ENCODE measurements at places on chromosomes 5 and 9.
A peak's percentile ranks its signal among the peaks of the same experiment; 100 is the strongest.

GRCh38 chr5:20648981-20649380, 661.0 kb upstream of the CDH18 start:
- H3K4me3 ChIP-seq = no peak overlapping the region
- H3K4me1 ChIP-seq = no peaks in the 10 kb centered on the region
- H3K36me3 ChIP-seq = no peaks in the 10 kb centered on the region
- H3K27ac ChIP-seq = no peak overlapping the region

DNA sequence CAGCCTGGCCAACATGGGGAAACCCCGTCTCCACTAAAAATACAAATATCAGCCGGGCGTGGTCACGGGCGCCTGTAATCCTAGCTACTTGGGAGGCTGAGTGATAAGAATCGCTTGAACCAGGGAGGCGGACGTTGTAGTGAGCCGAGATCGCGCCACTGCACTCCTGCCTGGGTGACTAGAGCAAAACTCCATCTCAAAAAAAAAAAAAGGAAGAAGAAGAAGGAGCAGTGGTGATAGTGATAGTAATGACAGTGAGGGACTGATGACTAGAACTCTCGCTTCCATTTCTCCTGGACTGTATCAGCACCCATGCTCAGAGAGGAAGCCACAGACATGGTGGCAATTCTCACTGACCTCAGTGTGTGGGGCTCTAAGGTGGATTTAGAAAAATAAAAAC, 52.6 kb upstream of the CLINT1 start:
- H3K27me3 ChIP-seq = no peaks in the 10 kb centered on the region
- no peak overlapping the region for H3K27ac ChIP-seq
- DNase-seq = no peak
- no peak overlapping the region for H3K4me3 ChIP-seq
- no peaks in the 10 kb centered on the region for H3K36me3 ChIP-seq
- no peaks in the 10 kb centered on the region for H3K4me1 ChIP-seq

DNA sequence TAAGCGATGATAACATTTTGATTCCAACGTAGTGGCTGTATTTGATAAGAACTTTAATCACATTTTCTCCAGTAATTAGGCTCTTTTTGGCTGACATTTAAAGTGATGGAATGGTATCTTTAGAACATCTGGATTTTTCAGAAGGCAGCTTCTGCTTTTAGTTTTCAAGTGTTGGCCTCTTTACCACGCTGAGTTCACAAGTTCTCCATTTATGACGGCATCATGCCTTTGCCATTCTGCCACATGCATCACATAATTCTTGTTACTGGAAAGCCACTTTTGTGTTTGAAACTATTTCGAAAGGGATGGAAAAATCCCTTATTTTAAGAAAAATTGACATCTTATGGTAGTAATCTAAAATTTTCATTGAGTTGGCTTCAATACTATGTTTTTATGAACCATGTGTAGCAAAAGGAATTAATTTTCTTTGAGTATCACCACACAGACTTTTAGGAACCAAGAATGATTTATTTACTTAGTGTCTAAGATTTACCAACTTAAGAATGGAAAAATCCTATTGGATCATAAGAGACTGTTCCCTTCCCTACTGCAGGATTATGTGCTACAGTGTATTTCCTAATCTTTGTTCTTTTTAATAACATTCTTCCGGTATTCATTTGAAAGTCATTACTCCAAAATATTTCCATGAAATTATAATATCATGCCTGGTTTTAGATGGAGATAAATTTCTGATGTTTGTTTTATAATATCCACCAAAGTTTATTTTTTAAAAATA, 344.2 kb downstream of the ADGRV1 start:
- peaks cover 7% of the 10 kb centered on the region for H3K27me3 ChIP-seq
- H3K4me3 ChIP-seq = no peak overlapping the region
- no peak for DNase-seq
- H3K27ac ChIP-seq = no peak overlapping the region

DNA sequence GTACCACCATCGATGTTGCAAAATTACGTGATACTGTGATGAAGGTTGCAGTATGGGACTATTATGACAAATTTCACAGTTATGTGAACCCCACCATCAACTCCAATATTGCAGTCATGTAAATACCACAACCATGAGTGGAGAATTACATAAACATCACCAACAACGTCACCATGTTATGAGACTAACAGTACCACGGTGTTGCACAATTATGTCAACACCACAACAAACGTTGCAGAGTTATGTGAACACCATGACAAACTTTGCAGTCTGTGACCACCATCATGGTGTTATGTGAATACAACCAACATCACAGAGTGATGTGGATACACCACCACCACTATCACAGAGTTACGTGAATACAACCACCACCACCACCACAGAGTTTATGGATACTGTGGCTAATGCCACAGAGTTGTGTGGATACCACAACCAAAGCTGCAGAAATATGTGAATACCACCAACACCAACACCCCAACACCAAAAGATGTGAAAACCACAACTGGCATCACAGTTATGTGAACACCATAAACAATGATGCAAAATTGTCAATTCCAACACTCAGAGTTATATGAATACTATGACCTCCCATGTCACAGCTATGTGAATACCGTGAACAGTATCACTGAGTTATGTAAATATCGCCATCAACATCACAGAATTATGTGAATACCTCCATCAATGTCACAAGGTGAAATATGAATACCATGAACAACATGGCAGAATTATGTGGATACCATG, 62.4 kb downstream of the SHC3 start:
- H3K4me1 ChIP-seq = no peaks in the 10 kb centered on the region
- DNase-seq = no peak
- no peaks in the 10 kb centered on the region for H3K36me3 ChIP-seq
- H3K27ac ChIP-seq = no peak overlapping the region
- peaks cover 30% of the 10 kb centered on the region for H3K27me3 ChIP-seq

- H3K27me3 ChIP-seq = no peaks in the 10 kb centered on the region
- H3K36me3 ChIP-seq = no peaks in the 10 kb centered on the region
- H3K4me1 ChIP-seq = no peaks in the 10 kb centered on the region
Observed at GRCh38 chr9:8613346-8613825, 813.8 kb upstream of the DMAC1 start.

DNA sequence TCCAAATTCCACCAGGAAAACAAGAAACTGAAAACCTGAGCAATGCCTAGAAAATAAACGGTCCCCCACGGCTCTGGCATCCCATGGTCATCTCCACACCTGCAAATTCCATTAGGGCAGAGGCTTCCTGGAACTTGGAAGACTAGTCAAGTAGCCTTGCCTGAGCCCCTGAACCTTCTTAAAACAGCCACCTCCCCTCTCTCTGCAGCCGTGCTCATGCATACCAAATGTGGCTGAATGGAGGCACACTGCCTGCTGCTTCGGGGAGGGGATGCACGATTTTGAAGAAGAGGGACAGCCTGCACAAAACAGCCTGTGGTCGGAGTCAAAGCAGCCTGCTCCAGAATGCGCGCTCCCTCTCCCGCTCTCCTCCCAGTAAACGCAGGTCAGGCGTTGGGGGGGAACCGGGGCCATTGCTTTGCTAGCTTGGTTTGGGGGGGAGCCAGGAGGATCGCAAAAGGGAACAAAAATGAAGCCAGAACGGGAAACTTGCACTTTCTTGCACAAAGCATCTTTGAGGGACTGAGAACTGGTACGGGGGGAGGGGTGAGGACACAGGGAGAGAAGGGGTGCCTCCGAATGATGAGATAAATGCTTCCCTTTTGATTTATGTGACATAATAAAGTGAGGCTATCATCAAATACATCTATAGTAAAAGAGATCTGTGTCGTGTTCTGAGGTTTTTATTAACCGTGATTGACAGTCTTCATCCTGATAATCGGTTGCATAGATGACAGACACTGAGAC, at the start of gene TRPM3:
Gene TRPM3, minus strand, starts transcription at position 347 of the 747 bp plus-strand sequence. Its CDS starts 267 bp downstream, at position 80.
- H3K36me3 ChIP-seq = no peaks in the 10 kb centered on the region
- H3K27me3 ChIP-seq = no peaks in the 10 kb centered on the region
- DNase-seq = no peak
- H3K4me3 ChIP-seq = no peak within 1 kb of the TSS
- no peak within 1 kb of the TSS for H3K27ac ChIP-seq

DNA sequence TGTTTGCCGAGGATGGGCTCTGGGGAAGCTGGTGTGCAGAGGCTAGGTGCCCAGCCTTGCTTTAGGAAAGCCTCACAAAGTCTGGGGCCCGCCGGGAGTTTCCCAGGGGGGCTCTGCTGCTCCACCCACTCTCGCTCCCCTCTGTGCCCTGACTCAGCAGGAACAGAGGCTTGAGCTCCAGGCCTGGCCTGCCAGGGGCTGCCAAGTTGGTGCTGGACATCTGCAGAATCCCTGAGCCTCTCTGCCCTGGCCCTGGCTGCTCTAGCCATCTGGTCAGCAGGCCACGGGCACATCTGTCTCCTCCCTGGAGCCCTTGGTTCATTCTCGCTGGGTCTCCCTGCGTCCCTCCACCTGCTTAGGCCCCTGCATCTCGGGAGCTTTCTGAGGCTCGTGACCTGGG, 647 bp upstream of the ADAMTSL2 start:
- H3K4me1 ChIP-seq = peaks cover 14% of the 10 kb centered on the region
- H3K4me3 ChIP-seq = no peak overlapping the region
- H3K27ac ChIP-seq = no peak overlapping the region
- DNase-seq = peak; percentile 10
- H3K36me3 ChIP-seq = no peaks in the 10 kb centered on the region

DNA sequence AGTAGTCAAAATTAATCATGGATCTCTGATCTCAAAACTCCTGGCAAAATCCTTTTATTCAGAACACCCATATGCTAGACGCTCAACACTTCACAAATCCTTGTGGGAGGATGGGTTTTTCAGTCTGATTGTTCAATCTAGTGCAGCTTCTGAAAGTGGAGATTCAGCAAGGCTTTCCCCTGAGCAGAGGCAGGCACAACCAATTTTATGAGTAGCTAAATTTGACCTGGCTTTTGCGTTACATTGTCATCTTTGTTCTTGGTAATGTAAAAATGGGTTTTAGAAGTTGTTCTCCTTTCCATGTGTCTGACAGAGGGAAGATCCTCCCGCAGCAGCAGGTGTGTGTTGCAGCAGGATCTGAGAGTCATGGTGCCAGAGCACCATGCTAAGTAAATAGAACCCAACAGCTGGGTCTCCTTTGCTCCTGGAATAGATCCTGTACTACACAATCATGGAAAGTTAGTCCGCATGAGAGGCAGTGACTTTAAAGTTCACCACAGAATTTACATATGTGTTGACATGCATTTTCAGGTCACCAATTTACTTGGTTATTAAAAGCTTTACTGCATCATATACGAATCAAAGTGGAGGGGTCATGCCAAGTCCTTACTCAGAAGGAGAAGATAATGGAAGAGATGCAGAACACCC, 70.1 kb upstream of the MEF2C start:
- peaks cover 1% of the 10 kb centered on the region for H3K36me3 ChIP-seq
- no peak for DNase-seq
- H3K27ac ChIP-seq = no peak overlapping the region
- H3K27me3 ChIP-seq = peaks cover 4% of the 10 kb centered on the region

- no peaks in the 10 kb centered on the region for H3K36me3 ChIP-seq
- DNase-seq = no peak
- H3K4me3 ChIP-seq = no peak overlapping the region
- no peaks in the 10 kb centered on the region for H3K27me3 ChIP-seq
- no peaks in the 10 kb centered on the region for H3K4me1 ChIP-seq
Observed at GRCh38 chr5:117763271-117763670, 1188.6 kb upstream of the SEMA6A start.

DNA sequence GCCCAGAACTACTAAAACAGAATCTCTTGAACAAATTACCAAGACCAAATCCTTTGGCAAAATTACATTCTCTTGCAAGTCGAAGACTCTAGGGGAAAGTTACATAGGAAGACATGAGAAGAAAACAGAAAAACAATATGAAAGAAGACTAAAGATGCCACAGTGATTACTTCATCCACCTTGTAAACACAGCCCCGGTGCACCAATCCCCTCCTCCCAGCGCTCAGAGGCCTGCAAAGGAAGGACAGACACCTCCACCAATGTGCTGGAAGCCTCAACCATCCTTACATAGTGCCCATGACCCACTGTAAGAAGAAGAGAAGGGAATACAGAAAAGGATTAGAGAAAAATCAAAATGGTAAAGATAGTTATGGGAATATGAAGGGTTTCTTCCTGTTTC, 218.5 kb downstream of the SPOCK1 start:
- no peaks in the 10 kb centered on the region for H3K4me1 ChIP-seq
- no peaks in the 10 kb centered on the region for H3K36me3 ChIP-seq
- no peak for DNase-seq

DNA sequence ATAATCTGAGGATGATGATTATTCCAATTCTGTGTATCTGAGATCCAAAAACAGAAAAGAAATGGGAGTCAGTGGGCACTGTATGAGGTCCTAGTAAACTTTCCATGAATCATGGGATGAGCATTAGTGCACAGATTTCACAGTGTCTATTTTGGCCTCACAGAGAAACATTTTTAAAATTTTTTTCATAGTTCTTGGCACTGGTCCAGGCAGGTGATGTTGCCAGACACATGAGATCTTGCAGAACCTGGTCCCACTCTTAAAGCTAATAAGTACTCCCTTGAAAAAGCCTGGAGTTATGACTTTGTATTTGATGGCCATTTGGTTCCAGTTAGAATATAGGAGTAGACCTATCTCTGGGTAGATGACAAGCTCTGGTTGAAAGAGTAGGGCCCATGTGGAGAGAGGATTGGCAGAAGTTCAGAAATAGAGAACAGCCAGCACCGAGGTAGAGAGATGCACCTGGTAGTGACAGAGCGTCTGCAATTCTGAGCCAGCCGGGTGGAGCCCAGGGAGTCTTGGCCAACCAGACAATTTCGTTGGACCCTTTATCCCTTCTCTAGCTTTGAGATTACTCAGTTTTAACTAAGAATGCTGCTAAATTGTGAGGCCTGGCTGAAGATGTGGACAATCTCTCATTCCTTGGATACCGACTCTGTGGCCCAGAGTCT, 6.3 kb upstream of the TNFSF15 start:
- no peaks in the 10 kb centered on the region for H3K36me3 ChIP-seq
- H3K4me3 ChIP-seq = no peak overlapping the region
- H3K27me3 ChIP-seq = no peaks in the 10 kb centered on the region
- DNase-seq = no peak

GRCh38 chr9:133346021-133346785, 1.7 kb downstream of the MED22 start:
- H3K36me3 ChIP-seq = peaks cover 45% of the 10 kb centered on the region
- H3K27me3 ChIP-seq = peaks cover 3% of the 10 kb centered on the region
- H3K4me3 ChIP-seq = peak overlapping the region; percentile 97
- DNase-seq = no peak
- H3K4me1 ChIP-seq = peaks cover 48% of the 10 kb centered on the region
- H3K27ac ChIP-seq = peak overlapping the region; percentile 97

GRCh38 chr9:126665644-126666035, 51.9 kb downstream of the LMX1B start:
- no peak for DNase-seq
- peaks cover 21% of the 10 kb centered on the region for H3K27me3 ChIP-seq
- H3K4me1 ChIP-seq = peaks cover 6% of the 10 kb centered on the region
- H3K36me3 ChIP-seq = no peaks in the 10 kb centered on the region
- no peak overlapping the region for H3K4me3 ChIP-seq

- no peak overlapping the region for H3K4me3 ChIP-seq
- no peak for DNase-seq
- H3K27me3 ChIP-seq = no peaks in the 10 kb centered on the region
- H3K27ac ChIP-seq = peak overlapping the region; percentile 28
- H3K36me3 ChIP-seq = peaks cover 19% of the 10 kb centered on the region
Observed at GRCh38 chr9:7146582-7146981, 388.8 kb downstream of the KDM4C start.

Measured in activated naive CD8-positive, alpha-beta T cell treated with anti-CD3 and anti-CD28 coated beads, Interleukin-2, amount 50 U/mL, for 24 hours (primary cell).